Kidney glomerular epithelial cell (primary cell): ENCODE measurements at places on chromosomes 1 and 21.

DNA sequence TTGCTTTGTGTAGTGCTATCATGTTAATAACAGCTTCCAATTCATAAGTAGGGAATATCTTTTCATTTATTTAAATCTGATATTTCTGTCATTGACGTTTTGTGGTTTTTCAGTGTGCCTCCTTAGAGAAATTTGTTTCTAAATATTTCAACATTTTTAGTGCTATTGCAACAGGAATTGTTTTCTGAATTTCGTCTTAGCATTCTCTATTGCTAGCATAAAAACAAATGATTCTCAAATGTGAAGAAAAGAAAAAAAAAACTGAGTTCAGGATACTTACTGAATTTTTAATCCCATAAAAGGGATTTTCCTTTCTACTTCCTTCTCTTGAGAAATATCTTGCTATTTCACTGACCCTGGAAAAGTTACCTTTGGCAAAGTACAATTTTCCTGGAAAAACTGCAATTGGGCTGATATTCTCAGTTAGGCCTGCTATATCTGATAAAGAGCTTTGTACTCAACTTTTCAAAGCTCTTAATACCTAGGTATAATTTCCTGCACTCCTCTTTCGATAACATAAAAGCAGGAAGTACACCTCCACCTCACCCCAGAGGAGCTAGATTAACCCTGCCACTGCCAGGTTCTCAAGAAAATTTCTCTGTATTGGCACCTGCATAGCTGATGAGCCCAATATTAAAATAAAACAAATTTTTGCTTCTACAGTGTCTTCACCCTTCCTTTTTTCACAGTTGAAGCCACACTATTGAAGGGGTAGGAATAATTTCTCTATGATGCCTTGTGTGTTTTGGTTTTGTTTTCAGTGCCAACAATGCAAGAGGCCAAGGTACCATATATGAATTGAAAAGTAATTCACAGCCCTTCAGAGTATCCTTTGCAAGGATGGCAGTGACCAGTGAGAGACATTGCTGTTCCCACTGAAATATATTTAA, 35.6 kb downstream of the PTPN14 start:
- no peak for DNase-seq

GRCh38 chr1:175628548-175629317, 114.7 kb downstream of the TNR start:
- DNase-seq, result no peak

- no peak for DNase-seq
Observed at GRCh38 chr1:237852342-237852741, 38.4 kb downstream of the ZP4 start.

DNA sequence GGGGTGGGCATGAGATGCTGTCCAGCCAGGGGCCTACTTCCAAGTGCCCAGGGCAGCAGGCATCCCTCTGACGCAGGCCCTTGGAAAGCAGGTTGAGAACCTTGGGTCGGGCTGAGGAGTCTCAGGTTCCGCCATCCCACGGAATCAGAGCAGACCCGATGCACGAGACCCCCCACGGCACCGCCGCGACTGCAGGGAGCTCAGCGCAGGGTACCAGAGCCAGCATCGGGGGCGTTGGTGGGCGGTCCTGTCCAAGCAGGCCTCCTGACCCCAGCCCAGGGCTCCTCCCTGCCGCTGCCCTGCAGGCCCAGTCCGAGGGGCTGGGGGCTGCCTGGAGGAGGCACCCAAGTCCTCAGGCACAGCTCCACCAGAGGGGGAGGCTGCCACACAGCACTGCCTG, 177.2 kb downstream of the PRDM16 start:
- DNase-seq, result no peak

- no peak for DNase-seq
Observed at GRCh38 chr1:84888753-84889152, 4.3 kb downstream of the LPAR3 start.

- DNase-seq, result no peak
Observed at GRCh38 chr21:38507374-38507942, 9.2 kb upstream of the ERG start.

DNA sequence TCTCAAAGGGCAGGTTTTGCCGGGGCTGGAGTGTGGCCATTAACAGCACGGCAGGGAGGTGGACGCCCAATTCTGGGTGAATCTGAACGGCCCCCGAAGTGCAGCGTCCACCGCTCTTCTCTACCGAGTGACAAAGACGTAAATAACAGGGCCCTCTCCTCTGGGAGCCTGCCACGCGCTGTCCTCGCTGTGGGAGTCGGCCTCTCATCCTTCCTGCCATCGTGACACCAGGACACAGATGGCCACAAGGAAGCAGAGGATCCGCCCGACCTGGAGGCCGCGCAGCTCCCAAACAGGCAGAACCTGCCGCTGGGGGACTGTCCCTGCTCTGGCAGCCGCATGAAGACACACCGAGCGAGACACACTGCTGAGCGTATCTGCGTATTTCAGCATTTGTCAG, 12.1 kb upstream of the CDK11B start:
- no peak for DNase-seq

DNA sequence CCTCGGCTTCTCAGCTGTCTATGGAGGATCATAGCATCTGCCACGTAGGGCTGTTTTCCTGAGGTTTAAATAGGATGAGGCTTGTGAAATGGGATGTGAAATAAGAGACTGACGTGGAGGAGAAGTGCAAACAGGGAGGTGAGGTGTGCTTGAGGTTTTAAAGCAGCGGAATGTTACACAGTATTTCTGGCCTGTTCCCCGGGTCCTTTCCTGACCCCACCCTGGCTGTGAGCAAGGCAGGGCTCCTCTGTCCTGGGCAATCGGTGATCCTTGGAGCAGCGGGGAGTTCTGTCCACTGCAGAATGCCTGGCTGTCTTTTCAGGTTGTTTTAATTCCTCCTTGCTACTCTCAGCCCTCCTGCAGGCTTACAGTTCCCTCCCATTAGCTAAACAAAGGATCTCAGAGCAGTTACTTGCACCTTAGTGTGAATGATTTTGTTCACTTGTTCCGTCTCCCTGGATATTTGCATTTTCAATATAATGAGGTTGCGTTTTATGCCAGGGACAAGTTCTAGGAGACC, 38.6 kb downstream of the LHX4 start:
- DNase-seq, result no peak

GRCh38 chr1:156639601-156640101, 2.3 kb upstream of the BCAN start:
- no peak for DNase-seq

- no peak for DNase-seq
Observed at GRCh38 chr1:111417755-111418154, 9.8 kb downstream of the OVGP1 start.

GRCh38 chr1:145997016-145997717, 788 bp upstream of the TXNIP start:
- DNase-seq, result no peak

GRCh38 chr1:206590025-206590758, 22.1 kb downstream of the EIF2D start:
- peak; percentile 12 for DNase-seq

DNA sequence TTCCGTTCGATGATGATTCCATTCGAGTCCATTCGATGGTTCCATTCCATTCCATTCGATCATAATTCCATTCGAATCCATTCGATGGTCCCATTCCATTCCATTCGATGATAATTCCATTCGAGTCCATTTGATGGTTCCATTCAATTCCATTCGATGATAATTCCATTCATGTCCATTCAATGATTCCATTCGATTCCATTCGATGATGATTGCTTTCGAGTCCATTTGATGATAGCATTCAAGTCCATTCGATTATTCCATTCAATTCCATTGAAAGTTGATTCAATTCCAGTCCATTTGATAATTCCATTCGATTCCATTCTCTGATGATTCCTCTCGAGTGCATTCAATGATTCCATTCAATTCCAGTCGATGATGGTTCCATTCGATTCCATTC, 3895.3 kb downstream of the SRGAP2C start:
- DNase-seq, result no peak

DNA sequence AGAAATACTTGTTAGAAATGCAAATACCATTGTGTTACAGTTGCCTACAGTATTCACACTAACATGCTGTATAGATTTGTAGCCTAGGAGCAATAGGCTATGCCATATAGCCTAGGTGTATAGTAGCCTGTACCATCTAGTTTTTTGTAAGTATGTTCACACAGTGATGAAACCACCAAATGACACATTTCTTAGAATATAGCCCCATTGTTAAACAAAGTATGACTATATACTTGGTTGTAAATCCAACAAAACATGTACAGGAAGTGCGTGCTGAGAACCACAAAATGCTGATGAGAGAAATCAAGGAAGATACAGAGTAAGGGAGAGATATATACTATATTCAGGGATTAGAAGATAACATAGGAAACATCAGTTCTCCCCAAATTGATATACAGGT, 92.2 kb downstream of the POU2F1 start:
- DNase-seq, result no peak

DNA sequence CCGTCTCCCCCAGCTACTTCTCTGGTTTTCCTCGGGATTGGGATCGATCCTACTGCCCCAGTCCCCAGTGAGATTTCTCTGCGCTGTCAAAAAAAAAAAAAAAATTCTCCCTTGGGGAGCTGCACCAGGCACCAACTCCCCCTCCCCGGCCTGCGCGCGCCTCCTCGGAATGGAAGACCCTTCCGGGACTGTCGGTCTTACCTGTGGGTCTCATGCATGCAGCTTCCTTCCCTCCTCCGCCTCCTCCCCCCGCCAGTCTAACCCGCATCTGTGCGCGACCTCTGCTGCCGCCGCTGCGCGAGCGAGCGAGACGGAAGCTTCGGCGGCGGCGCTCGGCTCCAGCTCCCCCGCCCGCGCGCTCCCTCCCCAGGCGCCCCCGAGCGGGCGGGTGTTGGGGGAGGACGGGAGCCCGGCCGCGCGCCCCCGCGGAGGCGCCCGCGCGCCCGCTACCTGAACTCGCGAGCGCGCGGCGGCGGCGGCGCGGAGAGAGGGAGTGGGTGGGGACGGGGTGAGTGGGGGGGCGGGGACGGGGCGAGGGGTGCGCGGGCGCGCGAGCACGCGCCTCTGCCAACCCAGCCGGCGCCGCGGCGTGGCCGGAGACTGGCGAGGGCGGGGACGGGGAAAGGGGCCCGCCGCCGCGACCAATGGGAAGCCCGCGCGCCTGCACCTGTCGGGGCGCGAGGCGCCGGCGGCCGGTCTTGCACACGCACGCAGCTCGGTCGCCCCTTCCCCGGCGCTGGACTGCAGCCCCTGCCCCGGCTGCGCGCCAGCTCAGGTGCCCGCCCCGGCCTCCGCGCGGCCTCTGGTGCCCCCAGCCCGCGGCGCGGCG, at the start of gene SUSD4:
SUSD4 (minus strand) TSS at position 321 of the 829 bp plus-strand sequence. CDS start 751 bp downstream, outside the sequence.
- DNase-seq, result peak; percentile 46
